ENCODE measurements at places on chromosomes 6 and 20. TPM values are rescaled to one million over a fixed set of nuclear protein-coding genes. Genes with fewer than 3 reads are reported as not detected.

DNA sequence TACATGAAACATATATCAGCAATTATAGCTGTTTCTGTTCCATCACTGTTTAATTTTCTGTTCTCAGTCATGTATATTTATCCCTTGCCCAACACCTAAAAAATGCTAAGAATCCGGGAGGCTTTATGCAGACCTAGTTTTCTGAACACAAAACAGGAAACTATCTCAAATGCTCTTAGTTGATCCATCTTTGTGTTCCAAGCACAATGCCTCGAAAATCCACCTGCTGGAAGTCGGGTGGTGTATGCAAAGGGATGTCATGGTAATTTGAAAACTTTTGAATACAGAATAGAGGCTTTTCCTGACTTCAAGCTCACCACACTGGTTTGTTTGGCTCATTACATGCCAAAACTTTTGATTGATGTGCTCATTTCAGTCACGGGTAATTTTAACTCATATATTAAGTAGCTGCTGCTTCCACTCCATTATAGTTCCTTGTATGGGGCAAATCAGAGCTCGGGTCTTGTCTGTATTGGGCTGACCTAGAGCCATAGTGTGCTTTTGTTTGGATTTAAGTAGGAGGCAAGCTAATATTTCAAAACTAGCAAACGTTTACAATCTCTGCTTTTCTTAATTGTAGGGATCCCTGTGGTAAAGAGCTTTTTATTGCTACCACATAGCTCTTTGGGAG is 646.5 kb upstream of the EPHA7 start:
- no peaks in the 10 kb centered on the region for H3K27me3 ChIP-seq
- no peak for DNase-seq
- no peaks in the 10 kb centered on the region for H3K36me3 ChIP-seq
- H3K4me1 ChIP-seq = no peaks in the 10 kb centered on the region
- H3K4me3 ChIP-seq = no peak overlapping the region

- H3K27me3 ChIP-seq = no peaks in the 10 kb centered on the region
- peak; percentile 20 for DNase-seq
- H3K4me3 ChIP-seq = no peak overlapping the region
- H3K4me1 ChIP-seq = peaks cover 10% of the 10 kb centered on the region
- no peak overlapping the region for H3K27ac ChIP-seq
Measured at GRCh38 chr6:34592208-34592952, 36.3 kb upstream of the SPDEF start.

- no peak overlapping the region for H3K27ac ChIP-seq
- no peaks in the 10 kb centered on the region for H3K4me1 ChIP-seq
- no peaks in the 10 kb centered on the region for H3K27me3 ChIP-seq
- H3K36me3 ChIP-seq = no peaks in the 10 kb centered on the region
- peak; percentile 11 for DNase-seq
Measured at GRCh38 chr6:156345700-156346099, 431.5 kb upstream of the ARID1B start.

GRCh38 chr6:145749632-145750031 is 14.3 kb upstream of the EPM2A start:
- no peak for DNase-seq
- H3K4me3 ChIP-seq = no peak overlapping the region
- peaks cover 5% of the 10 kb centered on the region for H3K4me1 ChIP-seq
- H3K27me3 ChIP-seq = no peaks in the 10 kb centered on the region

GRCh38 chr6:70849348-70850069 is 107.4 kb downstream of the B3GAT2 start:
- H3K27me3 ChIP-seq = no peaks in the 10 kb centered on the region
- no peak overlapping the region for H3K4me3 ChIP-seq
- no peaks in the 10 kb centered on the region for H3K4me1 ChIP-seq
- DNase-seq = no peak
- H3K36me3 ChIP-seq = peaks cover 1% of the 10 kb centered on the region
- H3K27ac ChIP-seq = no peak overlapping the region

DNA sequence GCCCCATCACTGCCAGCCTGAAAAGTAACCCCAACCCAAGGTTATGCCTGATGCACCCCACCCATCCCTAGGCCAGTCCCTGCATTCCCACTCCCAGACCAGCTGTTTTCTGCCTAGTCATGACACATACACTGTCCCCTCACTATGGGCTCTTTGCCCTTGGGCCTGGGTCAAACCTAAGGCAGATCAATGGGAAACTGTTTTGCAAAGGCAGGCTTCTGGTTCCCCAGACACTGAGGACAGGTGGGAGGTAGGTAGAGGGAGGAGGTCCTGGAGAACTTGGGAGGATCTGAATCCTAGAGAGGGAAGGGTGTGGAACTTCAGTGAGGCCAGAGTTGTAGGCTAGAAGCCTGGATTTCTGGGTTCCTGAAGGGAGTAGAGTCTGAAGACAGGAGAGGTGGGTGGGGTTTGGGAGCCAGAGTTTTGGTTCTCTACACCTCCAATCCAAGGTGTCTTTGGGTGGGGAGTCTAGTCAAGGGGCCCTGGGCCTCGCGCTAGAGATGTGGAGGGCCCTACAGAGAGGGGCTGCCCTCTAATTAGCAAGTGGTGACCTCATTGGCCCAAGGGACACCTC is 2.0 kb downstream of the CLIC1 start:
- peak overlapping the region; percentile 88 for H3K27ac ChIP-seq
- H3K4me1 ChIP-seq = peaks cover 64% of the 10 kb centered on the region
- no peak for DNase-seq
- no peaks in the 10 kb centered on the region for H3K27me3 ChIP-seq
- peaks cover 49% of the 10 kb centered on the region for H3K36me3 ChIP-seq

GRCh38 chr20:49484180-49485140 is 2.0 kb upstream of the KCNB1 start:
- H3K27me3 ChIP-seq = peaks cover 60% of the 10 kb centered on the region
- DNase-seq = peak; percentile 80
- H3K27ac ChIP-seq = no peak overlapping the region
- H3K36me3 ChIP-seq = no peaks in the 10 kb centered on the region

GRCh38 chr6:3200682-3201081 is 26.8 kb downstream of the TUBB2B start:
- H3K4me1 ChIP-seq = peaks cover under 1% of the 10 kb centered on the region
- H3K4me3 ChIP-seq = no peak overlapping the region
- H3K27me3 ChIP-seq = peaks cover 21% of the 10 kb centered on the region

DNA sequence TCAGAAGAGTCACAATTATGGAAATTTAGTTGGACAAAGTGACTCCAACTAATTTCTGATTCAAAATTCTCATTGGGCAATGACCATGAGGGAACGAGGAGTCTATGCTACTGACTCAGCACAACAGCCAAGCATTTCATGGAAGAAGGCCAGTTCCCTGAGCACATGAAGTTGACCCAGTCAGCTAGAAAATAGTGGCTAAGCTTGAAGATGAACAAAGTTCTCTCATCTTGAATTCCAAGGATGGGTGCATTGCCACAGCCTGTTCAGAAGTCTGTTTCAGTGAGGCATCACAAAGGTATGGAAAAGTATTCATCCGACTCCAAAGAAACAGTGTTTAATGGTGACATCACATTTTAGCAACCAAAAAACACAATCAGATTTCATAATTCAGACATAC is 676.9 kb downstream of the HACE1 start:
- no peaks in the 10 kb centered on the region for H3K4me1 ChIP-seq
- H3K36me3 ChIP-seq = no peaks in the 10 kb centered on the region
- no peak overlapping the region for H3K4me3 ChIP-seq
- no peak for DNase-seq
- no peaks in the 10 kb centered on the region for H3K27me3 ChIP-seq
- H3K27ac ChIP-seq = no peak overlapping the region

DNA sequence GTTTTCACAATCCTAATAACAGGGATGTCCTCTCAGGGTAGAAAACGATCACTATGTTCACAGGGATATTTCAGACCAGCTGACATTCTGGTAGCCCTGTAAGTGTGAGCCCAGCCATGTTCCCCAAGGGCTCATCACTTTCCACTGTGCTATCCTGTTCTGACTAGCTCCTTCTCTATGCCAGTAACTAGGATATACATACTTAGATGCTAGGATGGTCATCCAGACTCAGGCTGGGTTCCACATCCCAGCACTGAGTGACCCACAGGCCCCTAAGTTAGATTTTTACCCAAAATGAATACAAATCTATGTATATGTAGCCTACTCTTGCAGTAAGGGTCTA is 83.0 kb downstream of the CD164 start:
- peaks cover 4% of the 10 kb centered on the region for H3K4me1 ChIP-seq
- no peak for DNase-seq
- H3K27ac ChIP-seq = no peak overlapping the region

GRCh38 chr20:15267935-15268334 is 930.5 kb upstream of the FLRT3 start:
- no peaks in the 10 kb centered on the region for H3K27me3 ChIP-seq
- DNase-seq = no peak
- no peak overlapping the region for H3K4me3 ChIP-seq
- no peaks in the 10 kb centered on the region for H3K36me3 ChIP-seq
- no peak overlapping the region for H3K27ac ChIP-seq

DNA sequence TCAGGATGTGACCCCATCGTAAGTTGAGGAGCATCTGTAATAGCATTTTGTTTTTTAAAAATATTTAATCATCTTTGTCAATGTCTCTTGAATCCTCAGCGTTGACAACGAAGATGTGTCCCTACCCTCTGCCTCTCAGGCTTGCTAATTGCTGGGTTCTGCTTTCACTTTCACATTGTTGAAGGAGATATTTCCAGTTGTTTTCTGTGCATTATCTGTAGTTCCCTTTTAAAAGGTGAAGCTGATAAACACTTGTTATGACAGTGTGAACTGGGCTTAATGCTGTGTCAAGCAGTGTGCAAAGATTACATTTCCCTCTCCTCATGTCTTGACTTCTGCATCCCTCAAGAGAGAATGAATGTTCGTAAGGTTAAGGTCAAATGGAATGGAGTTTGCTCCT is 54.9 kb downstream of the CSE1L start:
- H3K4me1 ChIP-seq = peaks cover 10% of the 10 kb centered on the region
- peaks cover 50% of the 10 kb centered on the region for H3K36me3 ChIP-seq
- H3K27me3 ChIP-seq = no peaks in the 10 kb centered on the region
- peak overlapping the region; percentile 42 for H3K27ac ChIP-seq
- DNase-seq = no peak

- DNase-seq = no peak
- peaks cover 4% of the 10 kb centered on the region for H3K27me3 ChIP-seq
- no peak overlapping the region for H3K27ac ChIP-seq
Measured at GRCh38 chr6:11479296-11479695, 58.3 kb upstream of the TMEM170B start.

GRCh38 chr6:106688177-106688951 is 59.0 kb downstream of the QRSL1 start:
- H3K27ac ChIP-seq = no peak overlapping the region
- H3K4me3 ChIP-seq = no peak overlapping the region
- H3K36me3 ChIP-seq = no peaks in the 10 kb centered on the region
- H3K4me1 ChIP-seq = no peaks in the 10 kb centered on the region
- H3K27me3 ChIP-seq = peaks cover 3% of the 10 kb centered on the region

GRCh38 chr20:54938707-54939106 is 463.3 kb downstream of the DOK5 start:
- no peaks in the 10 kb centered on the region for H3K4me1 ChIP-seq
- no peaks in the 10 kb centered on the region for H3K36me3 ChIP-seq
- DNase-seq = no peak
- H3K27ac ChIP-seq = no peak overlapping the region

DNA sequence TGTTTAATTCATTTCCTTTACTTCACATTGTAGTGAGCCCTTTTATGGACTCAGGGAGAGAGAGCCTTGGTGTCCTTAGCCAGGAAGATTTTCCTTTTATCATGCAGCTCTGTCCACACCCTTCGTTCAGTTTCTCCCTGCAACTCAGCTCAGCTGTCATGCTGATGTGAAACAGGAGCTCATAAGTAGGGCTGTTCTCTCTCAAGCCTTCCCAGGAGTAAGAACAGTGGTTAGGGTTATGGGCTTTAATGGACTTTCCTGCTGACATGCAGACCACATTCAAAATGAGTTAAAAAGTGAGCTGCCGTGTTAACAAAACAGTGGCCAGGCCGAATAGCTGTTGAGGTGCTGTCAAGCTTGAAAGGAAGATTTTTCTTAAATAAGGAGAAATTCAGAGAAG is 104.1 kb downstream of the BCKDHB start:
- no peaks in the 10 kb centered on the region for H3K27me3 ChIP-seq
- H3K36me3 ChIP-seq = peaks cover 3% of the 10 kb centered on the region
- DNase-seq = no peak
- H3K27ac ChIP-seq = no peak overlapping the region
- peaks cover 7% of the 10 kb centered on the region for H3K4me1 ChIP-seq

GRCh38 chr6:147463651-147464050 is 44.8 kb upstream of the SAMD5 start:
- DNase-seq = no peak
- H3K4me1 ChIP-seq = no peaks in the 10 kb centered on the region
- H3K27me3 ChIP-seq = peaks cover 11% of the 10 kb centered on the region
- no peak overlapping the region for H3K4me3 ChIP-seq
- H3K27ac ChIP-seq = no peak overlapping the region

GRCh38 chr6:37779111-37779800 is 40.3 kb upstream of the ZFAND3 start:
- H3K36me3 ChIP-seq = no peaks in the 10 kb centered on the region
- no peak overlapping the region for H3K4me3 ChIP-seq
- H3K27me3 ChIP-seq = peaks cover 17% of the 10 kb centered on the region
- DNase-seq = no peak
- H3K27ac ChIP-seq = no peak overlapping the region

DNA sequence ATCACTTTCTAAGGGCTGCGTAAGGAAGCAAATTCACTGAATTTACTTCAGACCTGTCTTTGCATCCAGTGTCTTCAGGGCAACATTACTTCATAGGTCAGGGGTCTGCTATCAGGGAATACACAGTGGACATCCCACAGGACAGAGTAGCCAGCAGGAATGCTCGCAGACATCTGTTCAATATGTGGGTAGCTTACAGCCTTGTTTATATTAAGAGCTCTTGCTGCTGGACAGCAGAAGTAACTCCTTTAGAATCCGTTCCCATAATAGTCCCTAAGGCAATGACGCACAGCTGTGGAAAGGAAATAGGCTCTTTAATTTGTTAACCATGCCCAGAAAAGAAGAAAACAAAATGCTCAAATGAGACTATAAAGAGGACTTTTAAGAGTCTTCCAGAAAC is 198.7 kb downstream of the MOXD1 start:
- H3K36me3 ChIP-seq = no peaks in the 10 kb centered on the region
- no peak for DNase-seq
- H3K27ac ChIP-seq = no peak overlapping the region
- no peaks in the 10 kb centered on the region for H3K4me1 ChIP-seq

GRCh38 chr20:57180954-57181353 is 85.5 kb downstream of the BMP7 start:
- H3K36me3 ChIP-seq = no peaks in the 10 kb centered on the region
- H3K4me1 ChIP-seq = no peaks in the 10 kb centered on the region
- H3K4me3 ChIP-seq = no peak overlapping the region
- DNase-seq = no peak

DNA sequence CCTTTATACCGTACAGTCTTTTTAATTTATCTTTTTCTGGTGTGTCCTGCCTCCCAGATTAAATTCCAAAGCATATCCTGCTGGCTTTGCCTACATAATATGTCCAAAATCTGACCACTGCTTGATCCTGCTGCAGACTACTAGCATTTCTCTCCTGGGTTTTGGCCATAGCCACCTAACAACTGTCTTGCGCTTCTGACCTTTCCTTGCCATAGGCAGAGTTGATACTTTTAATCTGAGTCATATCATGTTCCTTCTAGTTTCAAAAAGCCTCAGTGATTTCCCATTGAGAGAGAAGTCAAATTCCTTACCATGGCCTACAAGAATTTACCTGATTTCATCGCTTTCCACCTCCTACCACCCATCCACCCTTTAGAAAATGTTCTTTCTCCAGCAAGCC is 104.8 kb downstream of the BCKDHB start:
- H3K27ac ChIP-seq = no peak overlapping the region
- H3K4me3 ChIP-seq = no peak overlapping the region
- peaks cover 3% of the 10 kb centered on the region for H3K36me3 ChIP-seq
- H3K4me1 ChIP-seq = peaks cover 7% of the 10 kb centered on the region
- no peak for DNase-seq

MEP1A gene
- not detected for total RNA-seq

EBF4 gene
- 6.6 TPM for total RNA-seq

TINAG gene
- total RNA-seq = not detected

SCUBE3 gene
- not detected for total RNA-seq

SLC22A3 gene
- total RNA-seq = not detected

ARMH2 gene
- total RNA-seq = not detected

PNPLA1 gene
- total RNA-seq = not detected
